ENCODE measurements at places on chromosomes 7 and 10.

- no peak for DNase-seq
These were observed 123.1 kb upstream of the HPS1 start for GRCh38 chr10:98569853-98570252.

DNA sequence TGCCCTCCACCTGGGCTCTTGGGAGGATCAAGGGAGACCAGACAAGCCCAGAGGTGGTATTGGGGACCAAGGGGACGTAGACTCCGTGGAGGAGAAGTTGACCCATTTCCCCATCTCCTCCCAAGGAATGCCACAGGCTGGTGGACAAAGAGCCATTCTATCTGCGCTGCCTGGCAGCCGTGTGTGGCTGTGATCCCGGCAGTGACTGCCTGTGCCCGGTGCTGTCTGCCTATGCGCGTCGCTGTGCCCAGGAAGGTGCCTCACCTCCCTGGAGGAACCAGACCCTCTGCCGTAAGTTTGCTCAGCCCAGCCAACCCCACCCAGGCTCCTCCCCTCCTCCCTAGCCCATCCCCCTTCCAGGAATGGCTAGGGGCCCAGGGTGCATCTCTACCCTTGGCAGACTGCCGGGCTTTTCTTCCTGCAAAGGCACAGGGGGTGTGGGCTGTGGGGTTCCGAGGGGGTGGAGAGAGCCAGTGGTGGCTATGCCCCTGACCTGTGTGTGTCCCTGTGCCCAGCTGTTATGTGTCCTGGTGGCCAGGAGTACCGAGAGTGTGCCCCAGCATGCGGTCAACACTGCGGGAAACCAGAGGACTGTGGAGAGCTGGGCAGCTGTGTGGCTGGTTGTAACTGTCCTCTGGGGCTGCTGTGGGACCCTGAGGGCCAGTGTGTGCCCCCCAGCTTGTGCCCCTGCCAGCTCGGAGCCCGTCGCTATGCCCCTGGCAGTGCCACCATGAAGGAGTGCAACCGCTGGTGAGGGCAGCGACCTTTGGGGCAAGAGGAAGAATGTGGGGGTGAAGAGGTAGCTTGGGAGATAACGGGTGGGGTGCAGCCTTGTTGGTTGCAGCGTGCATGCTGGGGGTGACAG, 10.2 kb upstream of the ZNF467 start:
- no peak for DNase-seq

- no peak for DNase-seq
These were observed 131.8 kb upstream of the GHITM start for GRCh38 chr10:84007482-84007881.

GRCh38 chr7:86942081-86942480, 117.4 kb downstream of the ELAPOR2 start:
- no peak for DNase-seq

Measured in effector memory CD8-positive, alpha-beta T cell (primary cell).